ENCODE measurements at places on chromosomes 5 and 9.
A peak's percentile ranks its signal among the peaks of the same experiment; 100 is the strongest.

- no peak for DNase-seq
Observed at GRCh38 chr9:75639971-75640610, 250.4 kb upstream of the PCSK5 start.

DNA sequence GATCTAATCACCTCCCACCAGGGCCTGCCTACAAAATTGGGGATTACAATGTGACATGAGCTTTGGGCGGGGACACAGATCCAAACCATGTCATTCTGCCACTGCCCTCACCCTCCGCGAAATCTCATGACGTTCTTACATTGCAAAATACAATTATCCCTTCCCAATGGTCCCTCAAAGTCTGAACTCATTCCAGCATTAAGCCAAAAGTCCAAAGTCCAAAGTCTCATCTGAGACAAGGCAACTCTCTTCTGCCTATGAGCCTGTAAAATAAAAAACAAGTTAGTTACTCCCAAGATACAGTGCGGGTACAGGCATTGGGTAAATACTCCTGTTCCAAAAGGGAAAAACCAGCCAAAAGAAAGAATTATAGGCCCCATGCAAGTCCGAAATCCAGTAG, 14.6 kb upstream of the PCDHAC2 start:
- DNase-seq: no peak

- no peak for DNase-seq
Observed at GRCh38 chr5:127612441-127613141, 36.3 kb upstream of the CTXN3 start.

GRCh38 chr9:109707355-109707754, 72.6 kb upstream of the PALM2AKAP2 start:
- no peak for DNase-seq

DNA sequence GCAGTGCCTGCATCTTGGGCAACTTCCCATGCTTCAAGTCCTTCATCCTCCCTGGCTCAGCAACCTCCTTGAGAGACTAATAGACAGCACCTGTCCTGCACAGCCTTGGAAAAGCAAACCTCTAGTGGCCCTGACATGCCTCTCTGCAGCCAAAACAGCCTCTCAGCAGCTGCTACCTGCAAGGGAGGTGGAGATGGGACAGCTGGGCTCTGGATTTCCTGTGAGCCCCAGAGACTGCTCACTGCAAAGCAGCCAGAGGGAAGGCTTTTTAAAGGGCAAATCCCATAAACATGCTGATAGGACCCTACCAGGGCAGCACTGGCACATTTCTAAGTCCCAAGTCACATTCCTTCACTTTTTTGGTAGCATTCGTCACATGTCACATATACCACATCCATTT, 31.5 kb upstream of the MYORG start:
- DNase-seq: no peak

GRCh38 chr5:180784497-180785097, 18.0 kb downstream of the MGAT1 start:
- DNase-seq: peak; percentile 78

GRCh38 chr5:27140831-27141230, 102.4 kb upstream of the CDH9 start:
- DNase-seq: no peak

DNA sequence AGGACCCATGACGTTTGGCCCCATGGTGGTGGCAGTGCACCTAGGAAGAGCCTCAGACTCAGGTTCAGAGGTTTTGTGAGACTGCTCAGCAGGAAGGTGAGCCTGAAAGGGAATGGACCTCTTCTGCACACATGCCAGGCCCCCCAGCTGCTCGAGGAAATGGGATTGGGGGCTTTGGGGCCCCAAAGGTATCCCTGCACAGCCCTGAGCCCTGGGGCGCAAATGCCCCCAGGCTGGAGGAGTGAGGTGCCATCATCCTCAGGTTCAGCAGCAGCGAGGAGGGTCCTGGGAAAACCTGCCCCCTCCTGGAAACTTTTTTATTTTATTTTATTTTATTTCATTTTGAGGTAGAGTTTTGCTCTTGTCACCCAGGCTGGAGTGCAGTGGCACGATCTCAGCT, 171.8 kb upstream of the MVB12B start:
- no peak for DNase-seq

DNA sequence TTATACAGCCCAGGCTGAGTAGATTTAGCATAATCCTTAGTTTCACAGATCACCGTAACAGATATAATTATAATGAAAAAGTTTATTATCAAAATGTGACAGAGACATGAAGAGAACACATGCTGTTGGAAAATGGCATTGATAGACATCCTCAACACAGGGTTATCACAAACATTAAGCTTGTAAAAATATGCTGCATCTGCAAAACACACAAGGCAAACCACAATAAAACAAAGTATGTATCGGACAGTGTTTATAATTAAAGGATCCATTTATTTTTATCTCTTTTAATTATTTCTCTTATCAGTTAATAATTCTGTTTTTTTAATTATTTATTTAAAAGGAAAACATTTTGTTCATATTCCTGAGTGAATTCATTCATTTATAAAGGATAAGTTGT, 829.9 kb upstream of the CDH9 start:
- DNase-seq: no peak

- DNase-seq: no peak
Observed at GRCh38 chr9:69546265-69546664, 125.9 kb downstream of the APBA1 start.

DNA sequence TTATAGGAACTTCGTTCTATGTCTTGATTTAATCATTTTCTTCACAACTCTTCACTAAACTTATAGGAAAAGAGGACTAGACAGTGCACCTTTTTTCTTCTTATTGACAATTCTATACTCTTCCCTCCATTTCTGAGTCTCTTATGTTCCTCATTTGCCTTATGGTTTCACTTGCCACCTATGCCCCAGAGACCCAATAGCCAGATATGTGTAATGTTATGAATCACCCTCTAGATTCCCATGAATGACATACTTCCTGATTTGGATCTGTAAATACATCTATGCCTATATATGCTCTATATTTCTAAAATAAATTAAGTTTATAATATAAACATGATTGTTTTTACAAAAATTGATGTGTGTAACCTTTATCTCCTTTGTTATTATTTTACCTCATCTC, 514.1 kb upstream of the MEF2C start:
- DNase-seq: no peak

DNA sequence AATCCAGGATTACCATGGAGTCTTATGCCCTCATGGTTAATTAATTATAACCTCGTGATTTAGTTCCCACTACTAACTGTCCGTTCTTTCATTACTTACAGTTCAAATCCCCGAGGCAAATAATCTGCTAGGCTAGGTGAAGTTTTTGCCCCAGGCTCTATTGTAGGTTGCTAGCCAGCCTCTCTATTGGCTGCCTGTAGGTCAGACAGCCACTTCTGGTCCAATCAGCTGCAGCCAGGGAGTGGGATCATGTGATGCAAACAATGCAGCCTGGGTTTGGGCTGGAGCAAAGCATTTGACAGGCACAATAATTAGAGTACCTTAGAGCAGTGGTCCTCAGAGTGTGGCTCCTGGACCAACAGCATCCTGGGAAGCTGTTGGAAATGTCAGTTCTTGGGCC, 17.7 kb downstream of the TMEM252 start:
- DNase-seq: no peak

DNA sequence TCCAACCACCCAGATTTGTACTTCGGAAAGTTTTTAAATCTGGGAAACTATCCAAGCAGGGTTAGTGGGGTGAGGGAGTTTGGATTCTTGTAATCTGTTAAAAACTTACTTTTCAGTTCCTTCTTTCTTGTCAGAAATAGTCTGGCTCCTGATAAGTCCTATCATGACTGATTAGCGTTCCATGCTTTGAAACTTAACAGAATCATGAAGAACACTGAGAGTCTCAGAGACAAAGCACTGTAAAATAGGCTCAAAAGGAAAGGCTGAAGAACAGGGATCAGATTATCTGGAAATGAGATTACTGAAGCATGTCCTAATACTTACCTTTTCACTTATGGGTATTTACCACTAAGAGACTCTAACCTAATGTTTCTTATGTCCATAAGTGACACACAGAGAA, 242.5 kb downstream of the ARRDC3 start:
- no peak for DNase-seq

DNA sequence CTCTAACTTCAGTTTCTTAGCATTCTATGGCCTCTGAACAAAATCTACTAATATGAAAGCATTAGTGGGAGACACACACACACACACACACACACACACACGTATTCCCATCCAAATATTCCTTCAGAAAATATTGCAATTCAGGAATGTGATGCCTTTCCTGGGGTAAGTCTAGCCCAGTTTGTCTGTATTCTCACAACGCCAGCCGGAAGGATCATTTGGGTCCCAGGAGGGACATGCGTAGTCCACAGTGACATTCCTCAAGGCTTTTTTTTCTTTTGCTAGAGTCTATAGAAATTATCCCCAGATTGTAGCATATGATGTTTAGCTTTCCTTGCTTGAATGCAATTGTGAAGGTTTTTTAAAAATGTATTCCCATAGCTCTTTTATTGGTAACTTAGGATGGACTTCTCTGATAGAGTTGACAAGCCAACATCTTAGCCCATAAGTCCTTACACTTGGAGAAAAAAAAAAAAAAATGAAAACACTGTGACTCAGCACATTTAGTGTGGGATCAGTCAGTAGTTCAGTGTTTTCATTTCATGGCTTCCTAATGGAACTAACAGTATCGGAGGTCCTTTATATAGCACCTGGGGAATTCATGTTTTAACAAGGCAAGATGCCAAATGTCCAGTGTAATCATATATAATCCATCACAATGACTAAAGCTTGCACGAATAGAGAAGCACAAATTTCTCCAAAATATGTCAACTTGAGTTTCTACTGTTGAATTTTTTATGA, 316.5 kb downstream of the DIRAS2 start:
- DNase-seq: no peak

DNA sequence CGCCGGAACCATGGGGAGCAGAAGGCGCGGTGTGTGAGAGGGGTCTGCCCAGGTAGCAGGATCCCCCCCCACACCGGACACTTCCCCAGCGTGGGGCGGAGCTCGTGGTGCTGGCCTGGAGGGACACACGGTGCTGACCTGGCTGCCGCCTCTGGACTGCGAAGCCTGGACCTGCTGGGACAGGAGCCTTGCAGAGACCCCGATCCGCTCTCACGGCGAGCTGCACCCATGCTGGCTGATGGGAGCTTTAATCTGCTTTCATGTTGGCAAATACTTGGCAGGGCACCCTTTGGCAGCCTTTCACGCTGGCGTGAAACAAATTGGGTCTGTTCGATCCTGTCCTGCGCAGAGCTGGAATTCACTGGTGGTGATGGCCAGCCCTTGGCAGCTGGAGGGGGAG, 7.4 kb downstream of the NKD2 start:
- peak; percentile 65 for DNase-seq

GRCh38 chr9:96129747-96130146, 172.2 kb downstream of the HSD17B3 start:
- no peak for DNase-seq

GRCh38 chr5:39148983-39149534, 70.3 kb downstream of the FYB1 start:
- no peak for DNase-seq

DNA sequence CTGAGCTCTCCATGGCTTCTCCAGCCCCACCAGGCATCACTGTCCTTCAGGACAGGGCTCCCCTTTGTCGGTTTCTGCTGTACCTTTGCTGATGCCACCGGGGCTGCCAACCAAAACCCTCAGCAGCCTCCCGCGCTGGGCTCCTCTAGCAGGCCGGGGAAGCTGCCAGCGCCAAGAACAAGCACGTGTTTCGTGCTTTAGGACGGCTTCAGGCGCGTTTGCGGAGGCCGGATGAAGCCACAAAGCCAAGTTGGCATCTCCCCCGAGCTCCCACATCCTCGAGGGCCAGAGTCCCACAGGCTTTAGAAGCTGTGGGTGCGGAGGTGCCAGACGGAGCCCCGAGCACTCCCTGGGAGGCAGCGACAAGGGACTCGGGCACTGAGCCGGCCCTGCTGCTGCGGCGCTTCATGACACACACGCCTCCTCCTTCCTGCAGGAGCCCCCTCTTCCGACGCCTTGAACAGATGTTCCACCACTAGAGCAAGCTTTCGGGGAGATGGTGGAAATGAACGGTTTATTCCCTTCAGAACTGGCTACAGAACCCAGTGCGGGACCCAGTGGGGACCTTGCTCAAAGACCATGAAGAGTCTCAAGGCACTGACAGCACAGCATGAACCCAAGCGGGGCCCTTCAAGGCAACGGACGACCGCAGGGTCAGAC, 36.7 kb downstream of the SARDH start:
- DNase-seq: no peak

GRCh38 chr9:136657974-136658848, 4.5 kb upstream of the EGFL7 start:
- no peak for DNase-seq

GRCh38 chr5:180119031-180119902, 47.7 kb upstream of the RNF130 start:
- no peak for DNase-seq

DNA sequence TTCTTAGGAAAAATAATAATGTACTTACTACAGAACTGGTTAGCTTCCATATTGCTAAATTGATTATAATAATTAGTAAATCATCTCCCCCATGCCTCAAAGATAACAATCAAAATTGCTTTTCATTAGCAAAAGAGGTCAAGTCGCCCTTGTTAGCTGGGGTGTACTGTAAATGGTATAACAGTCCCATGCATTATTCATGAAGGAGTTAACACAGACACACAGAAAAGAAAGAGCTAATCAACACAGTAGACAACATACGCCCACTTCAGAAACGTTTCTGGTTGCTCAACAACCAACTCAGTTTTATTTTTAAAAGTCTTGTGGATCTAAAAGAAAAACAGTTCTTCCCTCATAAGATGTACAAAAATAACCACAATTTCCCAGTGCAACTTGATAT, 100.2 kb downstream of the MPDZ start:
- no peak for DNase-seq

GRCh38 chr5:38008198-38008597, 168.4 kb upstream of the GDNF start:
- no peak for DNase-seq

GRCh38 chr9:125984461-125984860, 237.3 kb downstream of the PBX3 start:
- DNase-seq: no peak

- DNase-seq: no peak
Observed at GRCh38 chr9:94639061-94639998, at the start of gene FBP1. Gene FBP1, minus strand, starts transcription at chr9:94639518. Its CDS starts 208 bp downstream, at chr9:94639310.

DNA sequence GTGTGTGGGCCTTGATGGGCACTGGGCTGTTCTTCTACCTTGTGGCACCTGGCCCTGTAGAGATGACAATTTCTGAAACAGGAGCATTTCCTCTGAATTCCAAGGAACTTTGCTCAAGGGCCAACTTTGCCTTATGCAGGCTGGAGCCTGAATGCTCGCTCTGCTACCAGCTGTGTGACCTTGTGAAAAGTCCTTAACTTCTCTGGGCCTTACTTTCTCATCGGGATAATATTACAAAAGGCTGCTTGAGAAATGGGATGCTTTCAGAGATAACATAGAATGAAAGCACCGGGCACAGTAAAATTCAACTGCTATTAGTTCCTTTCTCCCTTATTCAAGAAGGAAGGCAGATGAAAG, 58.8 kb downstream of the GADD45G start:
- no peak for DNase-seq

DNA sequence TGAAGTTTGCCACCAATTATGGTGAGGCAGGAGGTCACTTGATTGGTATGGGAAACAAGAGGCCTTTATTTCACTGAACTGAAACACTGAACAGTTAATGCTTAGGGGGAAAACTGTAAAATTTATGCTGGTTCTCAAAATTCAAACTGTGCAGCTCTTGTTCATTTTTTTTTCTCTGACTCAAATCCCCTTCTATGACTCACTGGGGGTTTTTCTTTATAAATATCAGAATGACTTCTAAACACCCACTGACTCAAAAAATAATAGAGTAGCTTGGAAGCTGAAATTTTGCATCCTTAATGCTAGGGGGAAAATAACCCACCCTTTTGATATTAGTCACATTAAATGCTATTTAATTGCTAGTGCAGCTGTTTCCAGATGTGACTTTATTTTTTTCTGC, 24.1 kb upstream of the OTP start:
- DNase-seq: no peak

GRCh38 chr5:115736004-115736689, 80.3 kb downstream of the CDO1 start:
- DNase-seq: no peak
